ENCODE measurements at places on chromosomes 1 and 21. TPM values are rescaled to one million over a fixed set of nuclear protein-coding genes. Genes with fewer than 3 reads are reported as not detected.

GRCh38 chr1:56359056-56359455, 220.3 kb downstream of the PLPP3 start:
- no peak overlapping the region for H3K4me3 ChIP-seq
- DNase-seq = no peak
- H3K27me3 ChIP-seq = no peaks in the 10 kb centered on the region
- H3K36me3 ChIP-seq = no peaks in the 10 kb centered on the region

The SYPL2 gene
- not detected for total RNA-seq

The PLA2G2E gene
- not detected for total RNA-seq

The GSTM1 gene
- not detected for total RNA-seq

The TP53BP2 gene
- 69.7 TPM for total RNA-seq
